Pancreas (tissue), 10 donors: ENCODE measurements at places on chromosomes 12 and 14.

- DNase-seq, result no peak
These were observed 514.3 kb upstream of the SEL1L start for GRCh38 chr14:82047777-82048470.

GRCh38 chr14:52356025-52356424, 41.9 kb downstream of the PTGER2 start:
- no peak for DNase-seq

DNA sequence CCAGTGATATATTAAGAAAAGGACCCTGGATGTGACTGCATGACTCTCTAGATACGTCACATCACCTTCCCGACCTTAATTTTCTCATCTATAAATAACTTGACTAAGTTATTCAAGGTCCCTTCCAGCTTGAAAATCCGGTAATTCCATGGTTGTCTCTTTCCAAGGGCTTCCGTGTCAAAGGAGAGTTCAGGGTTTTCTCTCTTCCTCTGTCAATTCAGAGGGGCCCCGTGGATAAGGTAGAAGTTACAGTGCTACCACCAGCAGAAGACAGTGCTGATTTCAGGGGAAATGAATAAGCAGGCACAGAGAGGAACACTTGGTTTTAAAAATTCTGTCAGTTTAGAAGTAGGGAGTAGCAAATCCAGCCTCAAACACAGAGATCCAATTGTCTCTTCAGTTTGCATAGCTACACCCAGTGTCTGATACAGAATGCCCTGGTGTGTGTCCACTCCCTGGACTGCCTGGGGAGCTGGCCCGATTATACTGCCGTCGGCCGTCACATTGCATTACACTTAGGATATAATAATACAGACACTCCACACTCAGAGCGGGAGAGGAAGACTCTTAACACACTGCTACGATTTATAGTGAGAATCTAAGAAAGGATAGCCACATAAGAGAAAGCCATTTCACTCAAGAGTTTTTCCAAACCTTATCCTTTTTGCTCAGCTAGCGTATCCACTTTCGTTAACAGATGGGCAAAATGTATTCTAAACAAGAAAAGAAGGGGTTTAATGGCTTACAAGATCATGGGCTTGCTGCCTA, 54.7 kb upstream of the GTF2A1 start:
- DNase-seq, result no peak

DNA sequence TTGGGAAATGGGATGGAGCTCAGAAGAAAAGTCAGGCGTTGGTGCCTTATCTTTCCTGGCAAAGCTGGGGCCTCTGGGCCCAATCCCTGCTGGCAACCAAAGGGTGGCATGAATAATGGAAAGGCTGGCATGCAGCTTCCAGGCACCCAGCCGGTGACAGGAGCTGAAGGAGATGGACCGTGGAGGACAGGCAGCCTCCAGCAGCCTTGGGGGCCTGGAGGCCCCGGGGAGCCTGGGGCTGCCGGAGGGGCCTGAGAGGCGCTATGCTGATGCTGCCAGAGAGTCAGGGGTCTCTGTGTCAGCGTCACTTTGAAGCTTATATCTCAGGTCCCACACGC, 38.2 kb upstream of the EML1 start:
- DNase-seq, result no peak

DNA sequence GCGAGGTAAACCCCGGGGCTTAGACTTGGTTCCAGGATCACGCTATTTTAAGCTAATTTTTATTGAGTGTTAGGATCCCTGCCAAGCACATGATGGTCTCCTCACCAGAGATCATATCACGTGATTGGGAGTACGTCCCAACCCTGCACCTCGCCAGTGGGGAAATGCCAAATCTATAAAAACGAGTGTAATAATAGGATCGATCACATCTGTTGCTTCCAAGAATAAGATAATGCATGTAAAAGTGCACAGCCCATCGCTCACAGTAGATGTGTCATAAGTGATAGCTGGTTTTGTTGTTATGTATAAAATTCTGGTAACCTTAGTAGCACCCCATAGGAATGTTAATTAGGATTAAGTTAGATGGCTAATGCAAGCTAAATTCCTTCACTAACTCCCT, 581.0 kb upstream of the TMEM132C start:
- DNase-seq, result no peak
